ENCODE measurements at places on chromosomes 1 and 21.

DNA sequence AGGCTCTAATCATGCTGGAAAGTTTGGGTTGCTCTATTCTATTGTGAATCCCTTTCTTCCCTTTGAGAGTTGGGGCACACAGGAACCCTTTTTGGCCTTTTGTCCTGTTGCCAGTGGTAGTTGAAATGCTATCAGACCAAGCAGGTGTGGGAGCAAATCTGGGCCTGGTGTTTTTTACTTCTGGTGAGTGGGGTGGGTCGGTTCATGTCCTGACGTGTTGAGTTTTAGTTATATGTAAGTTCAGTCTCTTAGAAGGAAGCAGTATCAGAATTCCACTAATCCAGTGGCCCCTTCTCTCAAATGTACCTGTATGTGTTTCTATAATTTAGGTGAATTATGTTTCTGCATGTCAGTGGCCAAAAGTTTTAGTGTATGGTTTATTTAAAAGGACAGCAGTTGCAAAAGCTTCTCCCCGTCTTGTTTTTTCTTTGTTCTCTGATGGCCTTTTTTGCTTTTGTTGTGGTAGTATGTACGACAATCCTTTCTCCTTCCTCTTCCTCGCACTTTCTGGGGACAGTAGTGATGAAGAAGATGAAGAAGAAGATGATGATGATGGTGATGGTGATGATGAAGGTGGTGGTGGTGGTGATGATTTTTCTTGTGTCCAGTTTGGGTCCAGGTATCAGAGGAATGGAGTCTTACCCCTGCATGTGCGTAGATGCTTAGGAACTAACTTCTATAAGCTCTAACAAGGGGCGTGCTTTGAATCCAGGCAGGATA is 74.2 kb downstream of the UBE4B start:
- DNase-seq = no peak

- DNase-seq = no peak
Measured at GRCh38 chr21:41736423-41736822, 30.4 kb downstream of the RIPK4 start.

DNA sequence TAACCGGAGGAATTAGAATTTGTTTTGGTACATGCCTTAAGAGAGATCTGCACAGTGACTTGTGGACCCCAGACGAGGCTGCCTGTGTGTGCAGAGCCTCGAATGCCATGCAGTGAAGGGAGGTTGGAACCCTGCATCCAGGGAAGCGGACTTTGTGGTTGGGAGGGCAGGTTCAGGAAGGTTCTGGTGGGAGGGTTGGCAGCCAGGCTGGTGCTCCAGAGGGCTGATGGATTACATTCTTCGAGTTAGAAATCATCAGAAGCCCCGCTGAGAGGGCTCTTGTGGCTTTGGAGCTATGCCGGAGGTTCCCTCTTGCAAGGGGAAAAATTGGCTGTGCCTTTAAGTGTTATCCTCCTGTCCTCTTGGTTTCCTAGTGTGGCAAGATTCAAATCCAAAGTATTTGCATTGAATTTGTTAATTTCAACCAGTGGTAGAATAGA is 21.1 kb downstream of the ROR1 start:
- DNase-seq = no peak

GRCh38 chr1:197806718-197807117 is 31.4 kb upstream of the DENND1B start:
- no peak for DNase-seq

- no peak for DNase-seq
Measured at GRCh38 chr1:231678011-231678432, 51.4 kb downstream of the DISC1 start.

GRCh38 chr1:25562101-25562927 is 18.9 kb downstream of the LDLRAP1 start:
- DNase-seq = peak; percentile 69

GRCh38 chr1:247845693-247846017 is 4.0 kb upstream of the OR11L1 start:
- no peak for DNase-seq

GRCh38 chr1:243496187-243496646 is 240.4 kb downstream of the SDCCAG8 start:
- DNase-seq = no peak

DNA sequence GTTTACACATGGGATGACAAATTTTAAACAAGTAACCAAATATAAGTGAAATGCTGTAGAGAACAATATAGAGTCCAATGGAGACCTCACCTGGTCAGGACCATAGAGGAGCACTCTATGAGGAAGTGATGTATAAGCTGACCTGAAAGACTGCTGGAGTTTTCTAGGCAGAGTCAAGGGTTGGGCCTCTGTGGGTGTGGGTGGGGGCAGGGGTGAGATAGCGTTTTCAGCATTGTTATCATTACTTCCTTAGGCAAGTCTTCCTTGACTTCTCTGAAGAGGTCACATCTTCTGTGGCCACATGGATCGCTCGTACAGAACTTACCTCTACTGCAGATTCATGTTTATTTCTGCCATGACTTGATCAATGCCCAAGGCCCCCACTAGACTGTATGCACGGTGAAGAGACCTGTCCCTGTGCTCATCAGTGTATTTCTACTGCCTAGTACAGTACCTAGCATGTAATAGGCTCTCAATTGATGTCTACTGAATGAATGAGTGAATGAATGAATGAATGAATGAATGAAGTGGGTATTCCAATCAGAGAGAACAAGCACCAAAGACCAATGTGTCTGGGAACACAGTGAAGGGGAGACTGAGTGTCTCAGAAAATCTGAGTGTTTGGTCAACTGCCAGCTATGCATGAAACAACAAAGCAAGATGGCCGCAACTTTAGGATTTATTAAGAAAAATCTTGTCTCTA is 116.5 kb downstream of the RNF220 start:
- DNase-seq = no peak

DNA sequence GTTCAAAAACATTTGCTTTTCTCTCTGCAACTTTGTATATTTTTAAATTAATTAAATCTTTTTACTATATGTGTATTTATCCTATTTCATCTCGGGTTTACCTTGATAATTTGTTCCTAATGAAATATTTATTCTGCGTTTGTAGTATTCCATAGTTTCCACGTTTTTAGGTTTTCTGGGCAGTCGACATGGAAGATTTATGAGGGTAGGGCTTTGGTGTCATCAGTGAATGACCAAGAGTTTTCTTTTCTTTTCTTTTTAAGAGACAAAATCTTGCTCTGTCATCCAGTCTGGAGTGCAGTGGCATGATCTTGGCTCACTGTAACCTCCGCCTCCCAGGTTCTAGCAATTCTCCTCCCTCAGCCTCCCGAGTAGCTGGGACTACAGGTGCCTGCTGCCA is 17.2 kb upstream of the ZNF669 start:
- no peak for DNase-seq

Data from activated T-helper 1 cell treated with anti-CD3 and anti-CD28 coated beads, Interleukin-2, amount 50 U/mL, for 16 hours (primary cell).